ENCODE measurements at places on chromosomes 7 and 10. TPM values are rescaled to one million over a fixed set of nuclear protein-coding genes. Genes with fewer than 3 reads are reported as not detected.

Gene MUC12
- not detected for total RNA-seq

GRCh38 chr10:9382533-9382866 lies 1328.0 kb downstream of the GATA3 start:
- no peak for DNase-seq

DNA sequence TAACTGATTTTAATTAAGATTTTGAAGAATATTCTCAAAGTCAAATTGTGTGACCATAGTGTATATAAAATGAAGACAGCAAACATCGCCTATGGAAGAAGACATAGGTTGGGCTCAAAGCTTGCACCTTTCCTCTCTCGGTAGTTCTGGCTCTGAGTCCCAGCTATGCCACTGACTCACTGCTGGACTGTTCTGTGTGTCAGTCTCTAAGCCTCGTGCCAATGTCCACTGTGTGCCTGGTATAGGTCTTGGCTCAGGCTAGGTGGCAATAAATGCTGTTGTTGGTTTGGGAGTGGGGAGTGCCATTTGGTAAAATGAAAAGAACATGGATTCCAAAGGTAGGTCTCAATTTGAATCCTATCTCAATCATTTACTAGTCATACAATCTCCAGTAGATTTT lies 137.5 kb upstream of the RHEB start:
- DNase-seq, result no peak

DNA sequence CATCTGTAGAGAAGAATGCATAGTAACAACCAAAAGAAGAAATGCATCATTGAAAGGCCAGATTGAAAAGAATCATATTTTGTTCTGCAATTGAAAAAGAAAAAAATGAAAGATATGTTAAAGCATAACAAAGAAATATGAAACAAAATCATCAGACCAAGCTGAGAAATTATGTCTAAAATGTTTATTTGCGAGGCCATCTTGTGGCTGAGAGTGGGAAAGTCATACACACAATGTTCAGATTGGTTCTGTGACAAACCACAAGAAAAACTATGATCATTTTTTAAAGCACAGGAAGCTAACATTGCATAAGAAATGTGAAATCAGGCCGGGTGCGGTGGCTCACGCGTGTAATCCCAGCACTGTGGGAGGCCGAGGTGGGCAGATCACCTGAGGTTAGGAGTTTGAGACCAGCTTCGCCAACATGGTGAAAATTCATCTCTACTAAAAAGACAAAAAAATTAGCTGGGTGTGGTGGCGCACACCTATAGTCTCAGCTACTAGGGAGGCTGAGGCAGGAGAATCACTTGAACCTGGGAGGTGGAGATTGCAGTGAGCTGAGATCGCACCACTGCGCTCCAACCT lies 36.6 kb downstream of the ABCB5 start:
- DNase-seq, result no peak

DNA sequence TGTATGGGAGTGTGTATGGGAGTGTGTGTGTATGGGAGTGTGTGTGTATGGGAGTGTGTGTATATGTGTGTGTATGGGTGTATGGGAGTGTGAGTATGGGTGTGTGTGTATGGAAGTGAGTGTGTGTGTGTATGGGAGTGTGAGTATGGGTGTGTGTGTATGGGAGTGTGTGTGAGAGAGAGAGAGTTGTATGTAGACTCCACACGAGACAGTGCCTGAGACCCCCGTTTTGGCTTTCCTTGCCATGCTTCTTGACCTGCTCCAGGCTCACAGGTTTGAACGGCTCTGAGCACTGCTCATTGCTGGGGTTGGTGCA lies 49.7 kb downstream of the COL17A1 start:
- DNase-seq, result no peak

DNA sequence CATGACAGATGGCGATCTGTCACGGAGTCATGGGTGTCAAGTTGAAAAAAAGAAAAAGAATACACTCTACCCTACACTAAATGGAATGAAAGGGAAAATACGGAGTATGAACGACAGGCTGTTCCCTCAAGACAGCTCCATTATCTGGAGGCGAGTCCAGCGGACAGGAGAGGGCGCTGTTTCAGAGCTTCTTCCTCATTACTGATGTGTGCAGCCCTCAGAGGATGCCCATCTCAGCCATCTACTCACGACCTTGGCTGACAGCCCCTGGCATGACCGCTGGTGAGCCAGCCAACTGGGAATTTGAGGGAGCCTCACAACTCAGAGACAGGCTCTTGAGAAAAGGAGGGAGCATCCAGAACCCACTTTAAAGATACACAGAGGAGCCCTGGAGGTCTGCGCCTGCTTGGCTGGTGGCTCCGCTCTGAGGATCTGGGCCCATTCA lies 49.6 kb upstream of the SMNDC1 start:
- peak; percentile 83 for DNase-seq

DNA sequence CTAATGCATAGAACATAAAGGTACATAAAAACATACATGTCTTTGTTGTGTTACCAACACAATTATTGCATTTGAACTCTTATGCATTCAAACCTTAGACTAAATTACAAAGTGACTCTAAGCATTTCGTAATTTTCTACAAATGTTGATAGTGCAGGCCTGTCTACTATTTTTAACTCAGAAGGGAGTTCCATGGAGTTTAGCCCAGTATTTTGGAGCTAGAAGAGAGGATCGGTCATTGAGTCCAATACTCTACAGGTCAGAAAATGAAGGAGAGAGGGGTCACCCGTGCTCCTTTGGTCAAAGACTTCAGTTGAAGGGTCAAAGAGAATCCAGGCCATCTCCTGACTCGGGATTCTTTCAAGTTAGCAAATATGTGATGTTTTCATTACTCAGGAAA lies 55.3 kb upstream of the SRRM3 start:
- no peak for DNase-seq

Gene GRID1
- total RNA-seq, result 1.1 TPM

- no peak for DNase-seq
Measured at GRCh38 chr10:46216836-46217751, 69.7 kb upstream of the ANTXRL start.

Gene WEE2
- not detected for total RNA-seq

DNA sequence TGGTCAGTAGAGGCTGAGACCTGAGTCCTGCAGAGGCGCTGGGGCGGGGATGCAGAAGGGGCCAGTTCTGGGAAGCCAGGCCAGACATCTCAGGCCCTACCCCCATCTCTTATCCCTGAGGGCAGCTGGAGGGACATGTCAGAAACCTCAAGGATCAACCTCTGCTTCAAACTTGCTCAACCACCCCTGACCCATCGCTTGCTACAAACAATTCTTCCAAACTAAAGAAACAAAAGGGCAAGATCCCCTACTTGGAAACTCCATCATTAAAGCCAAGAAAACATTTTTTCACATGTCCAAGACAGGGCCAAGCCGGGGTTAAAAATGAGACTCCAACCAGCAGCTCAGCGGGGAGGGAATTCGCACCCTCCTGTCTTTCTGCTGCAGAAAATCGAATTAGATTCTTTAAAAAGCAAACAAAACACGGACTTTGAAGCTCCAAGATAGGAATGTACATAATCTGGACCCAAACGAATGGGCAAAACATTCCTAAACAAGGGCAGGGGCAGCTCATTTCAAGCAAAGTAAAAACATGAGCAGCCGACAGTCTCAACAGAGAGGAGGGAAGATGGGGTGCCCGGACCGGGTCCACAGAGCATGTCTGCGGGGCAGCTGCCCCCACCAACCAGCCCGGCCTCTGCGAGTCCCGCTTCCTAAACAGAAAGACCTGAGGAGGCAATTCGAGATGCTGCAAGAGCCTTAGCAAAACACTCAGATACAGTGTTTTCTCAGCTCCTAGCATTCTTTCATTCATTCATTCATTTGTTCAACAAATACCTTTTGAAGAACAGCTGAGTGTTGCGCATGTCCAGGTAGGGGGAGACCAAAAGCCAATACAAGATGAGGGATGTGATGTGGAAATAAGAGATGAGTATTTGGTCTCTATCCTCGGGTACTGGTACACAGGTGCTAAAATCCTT lies 44.8 kb downstream of the CHST15 start:
- peak; percentile 25 for DNase-seq

- DNase-seq, result no peak
Measured at GRCh38 chr7:51217804-51218203, 98.8 kb downstream of the COBL start.

Gene H2BK1
- not detected for total RNA-seq

Gene CDH23
- total RNA-seq, result 3.7 TPM

DNA sequence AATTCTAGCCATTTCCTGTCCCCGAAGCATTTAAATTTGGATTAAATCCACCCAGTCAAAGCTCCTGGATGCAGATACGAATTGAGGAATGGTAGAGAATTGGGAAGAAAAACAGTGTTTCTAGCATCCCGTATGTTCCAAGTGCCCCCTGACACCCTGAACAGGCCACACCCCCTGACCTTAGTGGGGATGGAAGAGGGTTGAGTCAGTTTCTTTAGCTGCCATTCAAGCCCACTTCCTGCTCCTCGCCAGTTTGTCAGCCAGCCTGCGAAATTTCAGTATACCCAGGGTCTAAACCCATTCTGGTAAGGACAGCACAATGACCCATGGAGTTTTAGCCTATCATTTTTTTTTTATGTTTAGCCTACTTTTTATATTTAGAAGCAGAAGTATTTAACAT lies 101.1 kb downstream of the PKD1L1 start:
- no peak for DNase-seq

- no peak for DNase-seq
Measured at GRCh38 chr10:27138277-27138676, 15.9 kb downstream of the YME1L1 start.

GRCh38 chr7:17672783-17673182 lies 267.5 kb downstream of the SNX13 start:
- no peak for DNase-seq

- no peak for DNase-seq
Measured at GRCh38 chr10:71279590-71280170, 39.4 kb upstream of the SLC29A3 start.

DNA sequence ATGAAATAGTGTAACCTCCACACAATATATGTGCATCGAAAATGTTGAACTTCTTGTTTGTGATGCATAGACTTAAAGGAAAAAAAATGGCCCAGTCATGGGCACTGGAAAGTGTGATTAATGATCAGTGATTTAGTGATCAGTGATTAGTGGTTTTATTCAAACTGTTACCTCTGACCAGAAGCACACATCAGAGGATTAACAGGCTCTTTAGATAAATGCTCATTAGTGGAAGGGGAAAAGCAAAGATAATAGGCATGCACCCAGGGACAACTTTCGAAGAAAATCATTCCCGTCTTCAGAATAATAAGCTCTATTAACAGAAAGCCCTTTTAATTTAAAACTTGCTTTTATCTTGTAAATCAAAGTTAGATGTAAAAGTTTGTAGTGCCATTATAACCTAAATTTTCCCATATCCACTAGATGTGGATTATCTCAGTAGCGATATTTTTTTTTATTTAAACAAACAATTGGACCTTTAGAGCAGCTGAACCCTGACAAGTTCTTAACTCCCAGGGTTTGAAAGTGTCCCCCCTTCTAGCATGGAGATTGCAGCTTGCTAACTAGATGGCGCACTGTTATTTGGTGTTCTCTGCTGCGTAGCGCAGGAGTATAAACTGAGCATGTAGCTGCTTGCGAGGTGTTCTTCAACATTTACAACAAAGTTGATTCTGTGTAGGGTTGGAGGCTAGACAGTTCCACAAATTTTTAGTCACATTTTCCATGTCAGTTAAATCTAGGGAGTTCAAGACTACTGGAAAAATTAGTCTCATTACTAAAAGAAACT lies at the start of gene CREB5:
Gene CREB5, plus strand, starts transcription at position 643 of the 787 bp plus-strand sequence. CDS start 397 bp downstream, outside the sequence.
- DNase-seq, result no peak

- DNase-seq, result no peak
Measured at GRCh38 chr7:80185571-80185970, 50.9 kb downstream of the GNAI1 start.

Gene PLEKHS1
- not detected for total RNA-seq

DNA sequence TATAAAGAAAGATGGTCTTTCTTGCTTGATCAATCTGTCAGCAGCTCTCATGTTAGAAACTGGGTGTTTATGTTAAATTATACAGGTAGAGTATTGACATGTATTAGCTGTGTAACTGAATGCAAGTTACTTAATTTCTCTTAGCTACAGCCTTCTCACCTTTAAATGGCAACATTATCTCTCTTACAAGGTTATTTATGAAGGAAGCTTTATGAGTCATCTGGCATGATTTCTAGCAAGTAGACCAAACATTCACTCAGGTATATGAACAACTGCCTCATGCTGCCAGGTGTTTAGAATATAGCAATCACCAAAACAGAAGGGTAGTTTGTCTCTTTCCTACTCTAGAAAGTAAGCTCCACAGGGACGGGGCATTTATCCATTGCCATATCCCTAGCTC lies 8.5 kb downstream of the ARL4A start:
- DNase-seq, result no peak

DNA sequence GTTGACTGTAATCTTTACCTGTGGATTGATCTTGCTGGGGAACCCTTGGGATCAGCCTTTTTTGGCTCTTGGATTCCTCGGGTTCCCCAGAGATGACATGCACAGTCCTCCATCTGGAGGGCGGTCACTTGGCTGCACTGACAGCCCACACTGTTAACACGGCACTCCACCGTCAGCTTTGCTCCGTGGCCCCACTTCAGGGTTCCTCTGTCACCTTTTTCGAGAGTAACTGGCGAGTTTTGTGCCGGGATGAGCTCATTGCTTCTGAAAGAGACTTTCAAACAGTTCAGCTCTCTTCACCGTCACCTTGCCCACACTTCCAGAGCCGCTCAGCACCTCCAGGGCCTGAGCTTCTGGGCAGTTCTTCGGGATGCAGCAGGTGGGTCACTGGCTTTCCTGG lies 42.4 kb downstream of the PROSER2 start:
- no peak for DNase-seq

Gene LAMB1
- total RNA-seq, result 62.1 TPM

GRCh38 chr7:91492773-91493172 lies 228.5 kb downstream of the FZD1 start:
- no peak for DNase-seq

- peak; percentile 70 for DNase-seq
Measured at GRCh38 chr10:69048103-69048502, 39.8 kb upstream of the SRGN start.

DNA sequence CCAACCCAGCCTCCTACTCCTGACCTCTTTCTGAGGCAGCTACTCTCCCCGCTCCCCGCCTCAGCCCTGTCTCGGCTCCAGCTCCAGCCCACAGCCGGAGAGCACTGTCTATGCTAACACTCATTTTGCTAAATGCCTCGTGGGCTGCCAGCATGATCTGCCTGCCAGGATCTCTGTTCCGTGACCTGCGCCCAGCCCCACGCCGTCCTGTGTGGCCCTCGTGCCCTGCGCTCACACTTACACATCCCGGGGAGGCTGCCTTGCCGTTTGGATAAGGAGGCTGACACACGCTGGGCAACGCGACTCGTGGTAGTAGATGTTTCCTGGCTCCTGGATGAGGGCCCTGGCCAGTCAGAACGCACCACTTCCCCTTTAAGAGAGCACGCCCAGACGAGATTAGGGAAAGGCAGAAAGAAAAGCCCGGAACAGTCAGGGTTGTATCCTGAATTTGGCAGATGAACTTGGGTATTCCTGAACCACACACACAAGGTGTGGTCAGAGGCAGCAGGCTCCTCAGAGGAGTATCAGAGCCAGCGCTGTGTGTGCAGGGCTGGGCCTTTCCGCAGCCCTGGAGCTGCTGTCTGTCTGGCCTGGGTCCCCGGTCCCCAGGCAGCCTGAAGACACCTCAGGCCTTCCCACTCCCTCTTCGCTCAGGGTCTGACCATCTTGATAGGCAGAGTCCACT lies 97.7 kb upstream of the EFCAB10 start:
- peak; percentile 87 for DNase-seq

Gene CHST12
- 14.8 TPM for total RNA-seq

GRCh38 chr7:11655163-11655562 lies 176.8 kb downstream of the THSD7A start:
- DNase-seq, result no peak

Data from Right ventricle myocardium superior (tissue), 1 donor.